Liver (tissue), 10 donors: ENCODE measurements at places on chromosomes 6 and 20. TPM values are rescaled to one million over a fixed set of nuclear protein-coding genes. Genes with fewer than 3 reads are reported as not detected.

The CALHM4 gene
- total RNA-seq = not detected

The SYNDIG1 gene
- not detected for total RNA-seq

The FAM209B gene
- not detected for total RNA-seq

The WFDC11 gene
- total RNA-seq = not detected

The ANKEF1 gene
- total RNA-seq = 5.1 TPM

The MEI4 gene
- total RNA-seq = 0.42 TPM

The BPIFB1 gene
- total RNA-seq = 0.08 TPM

The TBXT gene
- not detected for total RNA-seq

The MARCKS gene
- total RNA-seq = 3.6 TPM

The ULBP2 gene
- 0.25 TPM for total RNA-seq

The MAN1A1 gene
- total RNA-seq = 209 TPM

The LRRC1 gene
- 1.3 TPM for total RNA-seq

The ASCC3 gene
- total RNA-seq = 32.7 TPM

The MICAL1 gene
- 4.2 TPM for total RNA-seq
